CD4-positive, alpha-beta T cell treated with Interleukin-15 for 1 hour (primary cell): ENCODE measurements at places on chromosomes 5 and 9.

- DNase-seq: no peak
These were observed 25.8 kb upstream of the ATP6V1G1 start for GRCh38 chr9:114561771-114562170.

DNA sequence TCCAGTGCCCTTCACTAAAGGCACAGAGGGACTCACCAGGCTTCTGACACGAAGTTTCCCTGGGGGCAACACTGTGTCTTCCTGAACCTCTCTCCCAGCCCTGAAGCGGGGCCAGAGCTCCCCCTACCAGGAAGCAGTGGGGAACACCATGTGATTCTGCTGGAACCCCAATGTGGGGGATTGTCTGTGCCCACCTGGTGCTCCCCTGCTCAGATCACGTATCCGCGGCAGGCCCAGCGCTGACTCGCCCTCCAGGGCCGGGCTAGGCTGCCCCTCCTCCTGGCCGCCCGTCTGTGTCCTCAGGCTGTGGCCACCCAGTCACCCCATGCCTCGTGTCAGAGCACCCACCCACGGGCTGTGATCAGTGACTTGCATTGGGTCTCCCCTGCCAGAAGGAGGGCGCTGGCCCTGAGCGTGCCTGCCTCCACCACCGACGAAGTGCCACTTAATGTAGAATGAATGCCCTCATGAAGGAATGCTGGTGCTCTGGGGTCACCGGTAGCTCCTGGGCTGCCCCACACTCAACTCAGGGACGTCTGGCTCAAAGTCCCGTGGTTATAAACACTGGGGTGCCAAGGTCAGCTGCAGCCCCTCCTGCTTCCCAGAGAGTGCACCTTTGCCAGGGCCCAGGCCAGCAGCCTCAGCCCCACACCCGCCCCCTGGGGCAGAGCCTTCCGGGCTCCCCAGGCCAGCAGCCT is 22.1 kb downstream of the SARDH start:
- DNase-seq: peak; percentile 1

GRCh38 chr5:400282-401145 is 42.5 kb upstream of the EXOC3 start:
- no peak for DNase-seq

- DNase-seq: no peak
These were observed 1162.6 kb upstream of the C9orf72 start for GRCh38 chr9:28735738-28736342.
